Liver (tissue), 10 donors: ENCODE measurements at places on chromosomes 12 and 14. TPM values are rescaled to one million over a fixed set of nuclear protein-coding genes. Genes with fewer than 3 reads are reported as not detected.
A peak's percentile ranks its signal among the peaks of the same experiment; 100 is the strongest.

- DNase-seq: no peak
Observed at GRCh38 chr14:34676516-34677211, 37.7 kb downstream of the CFL2 start.

DNA sequence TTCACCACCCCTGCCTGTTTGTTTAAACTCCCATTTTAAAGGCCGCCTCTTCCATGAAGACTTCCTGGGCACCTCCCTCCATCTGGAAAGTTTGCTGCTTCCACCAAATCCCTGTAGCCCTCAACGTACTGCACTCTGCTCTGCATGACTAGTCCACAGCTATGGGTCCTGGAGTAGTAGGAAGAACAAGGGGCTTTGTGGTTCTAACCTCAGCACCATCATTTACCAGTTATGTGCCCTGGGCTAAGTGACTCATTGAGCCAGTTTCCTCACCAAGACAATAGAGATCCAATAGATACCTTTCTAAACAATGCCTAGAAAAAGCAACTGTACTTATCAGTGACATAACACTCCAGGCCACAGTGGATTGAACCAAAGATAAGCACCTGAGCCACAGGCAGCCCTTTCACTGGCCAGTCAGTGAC is 8.5 kb upstream of the LTBP2 start:
- DNase-seq: no peak

DNA sequence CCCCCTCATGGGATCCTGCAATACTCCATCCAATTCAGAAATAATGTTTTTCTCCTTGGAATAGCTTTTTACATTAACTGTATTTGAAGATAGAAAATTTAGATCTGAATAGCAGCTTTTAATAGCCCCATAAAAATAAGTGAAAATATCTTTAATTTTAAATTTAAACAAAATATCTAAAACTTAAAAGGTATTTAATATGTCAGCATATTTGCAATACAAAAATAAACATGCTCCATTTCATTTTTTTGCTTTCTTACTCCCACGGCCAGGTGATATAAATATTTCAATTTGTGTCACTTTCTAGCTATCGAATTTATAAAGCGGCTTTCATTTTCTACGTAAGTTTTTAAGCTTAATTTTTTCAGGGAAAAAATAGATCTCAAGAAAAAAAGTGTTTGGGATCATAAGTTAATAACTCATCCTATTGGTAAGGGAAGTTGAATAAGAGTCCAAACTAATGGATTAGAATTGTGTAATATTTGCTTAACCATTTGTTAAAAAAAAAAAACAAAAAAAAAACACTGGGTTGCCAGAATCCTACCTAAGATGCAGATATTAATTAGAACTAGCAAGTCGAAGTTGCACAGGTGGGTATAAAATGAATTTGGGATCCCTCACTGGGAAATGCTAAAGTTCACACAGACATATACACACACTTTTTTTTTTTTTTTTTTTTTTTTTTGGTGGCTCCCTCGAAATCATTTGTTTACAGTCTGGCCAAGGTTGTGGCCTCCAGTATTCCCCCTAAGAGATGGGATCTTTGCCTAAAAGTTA is 47.6 kb downstream of the PPP2R5C start:
- DNase-seq: no peak

- DNase-seq: no peak
Observed at GRCh38 chr12:77571768-77572167, 258.9 kb upstream of the NAV3 start.

DNA sequence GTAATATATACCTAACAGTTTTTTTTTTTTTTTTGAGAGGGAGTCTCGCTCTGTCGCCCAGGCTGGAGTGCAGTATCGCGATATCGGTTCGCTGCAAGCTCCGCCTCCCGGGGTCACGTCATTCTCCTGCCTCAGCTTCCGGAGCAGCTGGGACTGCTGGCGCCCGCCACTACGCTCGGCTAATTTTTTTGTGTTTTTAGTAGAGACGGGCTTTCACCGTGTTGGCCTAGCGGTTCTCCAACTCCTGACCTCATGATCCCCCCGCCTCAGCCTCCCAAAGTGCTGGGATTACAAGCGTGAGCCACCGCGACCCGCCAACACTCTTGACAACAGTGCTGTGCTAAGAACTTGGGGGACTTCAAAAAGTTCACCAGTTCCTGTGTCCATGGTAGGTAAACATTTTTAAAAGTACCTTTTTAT is 63.5 kb downstream of the FOXG1 start:
- no peak for DNase-seq

- DNase-seq: peak; percentile 43
Observed at GRCh38 chr14:82710267-82710841, 1176.7 kb upstream of the SEL1L start.

Gene CARMIL3
- total RNA-seq: 0.05 TPM

Gene INHBC
- total RNA-seq: 102 TPM

Gene DHRS2
- 1.0 TPM for total RNA-seq

Gene CRACR2A
- 4.2 TPM for total RNA-seq

Gene PAX9
- not detected for total RNA-seq
